ENCODE measurements at places on chromosomes 2 and 18. TPM values are rescaled to one million over a fixed set of nuclear protein-coding genes. Genes with fewer than 3 reads are reported as not detected.

The INHA gene
- not detected for total RNA-seq

The FOXI3 gene
- not detected for total RNA-seq

The TCF4 gene
- 2.6 TPM for total RNA-seq

The SCN9A gene
- total RNA-seq: not detected

The ABCB11 gene
- not detected for total RNA-seq

The VAMP5 gene
- total RNA-seq: 33.1 TPM

The MAB21L4 gene
- not detected for total RNA-seq

The SERPINB7 gene
- not detected for total RNA-seq

The LCT gene
- 0.31 TPM for total RNA-seq

The MAP2 gene
- total RNA-seq: not detected

The RRM2 gene
- 378 TPM for total RNA-seq

The ERFE gene
- total RNA-seq: 0.24 TPM

The SLC30A3 gene
- total RNA-seq: 1.4 TPM

The IL1R1 gene
- total RNA-seq: 1.7 TPM

The SGPP2 gene
- total RNA-seq: 23.0 TPM

The CFAP221 gene
- total RNA-seq: not detected

The GAD1 gene
- total RNA-seq: 13.3 TPM

The ARHGAP28 gene
- not detected for total RNA-seq

The HOXD13 gene
- not detected for total RNA-seq

The NGEF gene
- total RNA-seq: 1.2 TPM

The GNAL gene
- 0.40 TPM for total RNA-seq

The SPATA3 gene
- not detected for total RNA-seq

The MC2R gene
- not detected for total RNA-seq

The HMSD gene
- 25.0 TPM for total RNA-seq

The KIF5C gene
- 16.9 TPM for total RNA-seq

The ZRANB3 gene
- 6.8 TPM for total RNA-seq

The GALNT3 gene
- 4.9 TPM for total RNA-seq

The PNO1 gene
- total RNA-seq: 35.4 TPM

The SLC20A1 gene
- 180 TPM for total RNA-seq

The LRRC30 gene
- not detected for total RNA-seq

The INPP5D gene
- total RNA-seq: 43.6 TPM

The NTSR2 gene
- total RNA-seq: not detected

The HAT1 gene
- 77.1 TPM for total RNA-seq

The IMPACT gene
- total RNA-seq: 13.6 TPM

The TUBB8B gene
- total RNA-seq: not detected

The UNC80 gene
- total RNA-seq: not detected

The CLHC1 gene
- 7.3 TPM for total RNA-seq

The TMEFF2 gene
- total RNA-seq: not detected

Measured in activated CD4-positive, alpha-beta T cell treated with anti-CD3 and anti-CD28 coated beads, Interleukin-2, amount 10 ng/mL, durations not matched to agents 24 days and 14 days (primary cell).